Naive thymus-derived CD4-positive, alpha-beta T cell (primary cell): ENCODE measurements at places on chromosomes 16 and 17. TPM values are rescaled to one million over a fixed set of nuclear protein-coding genes. Genes with fewer than 3 reads are reported as not detected.

Gene CNTNAP1
- total RNA-seq: 2.1 TPM

Gene TNFSF12
- 36.9 TPM for total RNA-seq

Gene CLEC10A
- total RNA-seq: 5.4 TPM

Gene VWA3A
- 0.32 TPM for total RNA-seq

Gene CCL7
- total RNA-seq: not detected

Gene CDH15
- not detected for total RNA-seq

Gene PAM16
- 34.1 TPM for total RNA-seq

Gene SNX20
- total RNA-seq: 71.1 TPM

Gene LPO
- not detected for total RNA-seq

Gene CES1
- total RNA-seq: 1.5 TPM

Gene KRT28
- not detected for total RNA-seq
